ENCODE measurements at places on chromosomes 3 and 15.

GRCh38 chr3:49747792-49748480, 24.2 kb upstream of the GMPPB start:
- no peak overlapping the region for H3K4me3 ChIP-seq
- no peak for DNase-seq
- peaks cover 5% of the 10 kb centered on the region for H3K4me1 ChIP-seq
- no peaks in the 10 kb centered on the region for H3K27me3 ChIP-seq
- H3K36me3 ChIP-seq, result peaks cover 8% of the 10 kb centered on the region

DNA sequence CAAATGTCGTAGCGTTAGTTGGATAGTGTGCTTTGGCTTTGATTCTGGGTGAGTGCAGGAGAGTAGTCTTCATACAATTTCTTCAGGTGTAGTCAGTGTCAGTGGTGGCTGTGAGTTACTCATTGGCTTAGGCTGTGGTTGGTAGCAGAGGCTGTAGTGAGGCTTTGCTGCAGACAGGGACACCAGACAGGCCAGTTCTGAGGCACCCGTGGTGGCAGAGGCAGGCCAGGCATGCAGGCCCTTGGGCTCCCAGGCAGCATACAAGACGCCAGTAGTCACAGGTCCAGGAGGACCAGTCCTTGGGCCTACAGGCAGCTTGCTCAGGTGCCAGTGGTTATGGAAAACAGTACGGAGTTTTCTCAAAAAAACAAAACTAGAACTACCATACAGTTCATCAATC, 61.3 kb downstream of the DMXL2 start:
- H3K27me3 ChIP-seq, result no peaks in the 10 kb centered on the region
- H3K27ac ChIP-seq, result no peak overlapping the region
- no peaks in the 10 kb centered on the region for H3K36me3 ChIP-seq
- no peak overlapping the region for H3K4me3 ChIP-seq

GRCh38 chr3:54982807-54983206, 54.9 kb upstream of the LRTM1 start:
- H3K4me3 ChIP-seq, result no peak overlapping the region
- H3K36me3 ChIP-seq, result no peaks in the 10 kb centered on the region
- H3K27me3 ChIP-seq, result no peaks in the 10 kb centered on the region
- H3K27ac ChIP-seq, result no peak overlapping the region
- DNase-seq, result no peak

- no peak overlapping the region for H3K27ac ChIP-seq
- DNase-seq, result no peak
- H3K4me1 ChIP-seq, result no peaks in the 10 kb centered on the region
- H3K27me3 ChIP-seq, result no peaks in the 10 kb centered on the region
- H3K4me3 ChIP-seq, result no peak overlapping the region
Measured at GRCh38 chr3:55801676-55802075, 314.6 kb upstream of the WNT5A start.

- no peak overlapping the region for H3K4me3 ChIP-seq
- H3K27ac ChIP-seq, result no peak overlapping the region
- DNase-seq, result no peak
- no peaks in the 10 kb centered on the region for H3K27me3 ChIP-seq
- H3K4me1 ChIP-seq, result no peaks in the 10 kb centered on the region
Measured at GRCh38 chr3:105858017-105858416, 10.8 kb downstream of the CBLB start.

DNA sequence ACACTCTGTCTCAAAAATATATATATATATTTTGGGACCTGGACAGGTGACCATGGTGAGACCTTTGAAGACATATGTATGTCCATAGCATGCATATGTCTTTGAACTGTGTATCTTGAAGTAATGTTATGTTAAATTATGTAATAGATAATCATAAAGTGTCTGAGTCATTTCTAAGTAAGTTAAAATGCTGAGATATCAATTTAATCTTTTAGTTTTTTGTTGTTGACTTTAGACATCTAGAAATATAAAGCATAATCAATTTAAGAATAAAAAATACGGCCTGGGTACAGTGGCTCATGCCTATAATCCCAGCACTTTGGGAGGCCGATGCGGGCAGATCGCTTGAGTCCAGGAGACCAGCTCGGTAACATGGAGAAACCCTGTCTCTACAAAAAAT, 12.7 kb upstream of the SETD2 start:
- H3K4me3 ChIP-seq, result no peak overlapping the region
- H3K4me1 ChIP-seq, result no peaks in the 10 kb centered on the region
- H3K36me3 ChIP-seq, result peaks cover 52% of the 10 kb centered on the region
- no peak overlapping the region for H3K27ac ChIP-seq

GRCh38 chr3:119206611-119207511, 33.5 kb downstream of the UPK1B start:
- H3K27me3 ChIP-seq, result no peaks in the 10 kb centered on the region
- no peak overlapping the region for H3K27ac ChIP-seq
- DNase-seq, result no peak

GRCh38 chr3:14461006-14461747, 58.8 kb downstream of the SLC6A6 start:
- H3K4me3 ChIP-seq, result no peak overlapping the region
- no peaks in the 10 kb centered on the region for H3K36me3 ChIP-seq
- H3K27ac ChIP-seq, result no peak overlapping the region
- H3K4me1 ChIP-seq, result peaks cover 10% of the 10 kb centered on the region

DNA sequence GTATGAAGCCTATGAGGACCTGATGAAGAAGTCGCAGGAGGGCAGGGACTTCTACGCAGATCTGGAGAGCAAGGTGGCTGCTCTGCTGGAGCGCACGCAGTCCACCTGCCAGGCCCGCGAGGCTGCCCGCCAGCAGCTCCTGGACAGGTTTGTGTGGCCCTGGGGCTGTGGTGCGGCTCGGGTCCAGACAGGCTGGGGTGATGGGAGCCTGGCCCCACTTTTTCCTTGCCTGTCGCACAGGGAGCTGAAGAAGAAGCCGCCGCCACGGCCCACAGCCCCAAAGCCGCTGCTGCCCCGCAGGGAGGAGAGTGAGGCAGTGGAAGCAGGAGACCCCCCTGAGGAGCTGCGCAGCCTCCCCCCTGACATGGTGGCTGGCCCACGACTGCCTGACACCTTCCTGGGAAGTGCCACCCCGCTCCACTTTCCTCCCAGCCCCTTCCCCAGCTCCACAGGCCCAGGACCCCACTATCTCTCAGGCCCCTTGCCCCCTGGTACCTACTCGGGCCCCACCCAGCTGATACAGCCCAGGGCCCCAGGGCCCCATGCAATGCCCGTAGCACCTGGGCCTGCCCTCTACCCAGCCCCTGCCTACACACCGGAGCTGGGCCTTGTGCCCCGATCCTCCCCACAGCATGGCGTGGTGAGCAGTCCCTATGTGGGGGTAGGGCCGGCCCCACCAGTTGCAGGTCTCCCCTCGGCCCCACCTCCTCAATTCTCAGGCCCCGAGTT, 29.0 kb downstream of the PTPN23 start:
- peaks cover 86% of the 10 kb centered on the region for H3K36me3 ChIP-seq
- no peak overlapping the region for H3K4me3 ChIP-seq
- no peaks in the 10 kb centered on the region for H3K27me3 ChIP-seq

GRCh38 chr3:105152987-105153386, 213.7 kb upstream of the ALCAM start:
- H3K27me3 ChIP-seq, result no peaks in the 10 kb centered on the region
- no peak overlapping the region for H3K4me3 ChIP-seq
- H3K36me3 ChIP-seq, result no peaks in the 10 kb centered on the region
- peaks cover 13% of the 10 kb centered on the region for H3K4me1 ChIP-seq

DNA sequence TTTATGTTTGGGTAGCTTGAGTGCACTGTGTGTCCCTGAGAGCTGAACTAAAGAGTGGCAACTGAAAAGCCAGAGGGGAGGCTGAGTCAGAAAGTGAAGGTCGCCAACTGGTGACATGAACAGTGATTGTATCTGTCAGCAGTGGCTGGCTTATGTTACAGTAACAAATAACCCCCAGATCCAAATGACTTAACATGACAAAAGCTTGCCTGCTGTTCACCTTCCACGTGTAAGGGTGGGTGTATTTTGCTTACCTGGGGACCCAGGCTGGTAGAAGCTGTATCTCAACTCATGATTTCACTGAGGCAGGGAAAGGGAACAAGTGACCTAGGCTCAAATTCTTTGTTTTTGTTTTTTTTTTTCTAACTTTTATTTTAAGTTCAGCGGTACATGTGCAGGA, 147.3 kb downstream of the THSD4 start:
- H3K4me3 ChIP-seq, result no peak overlapping the region
- no peaks in the 10 kb centered on the region for H3K4me1 ChIP-seq
- DNase-seq, result no peak
- H3K27ac ChIP-seq, result no peak overlapping the region
- H3K27me3 ChIP-seq, result no peaks in the 10 kb centered on the region

- no peak overlapping the region for H3K27ac ChIP-seq
- peaks cover 3% of the 10 kb centered on the region for H3K4me1 ChIP-seq
- H3K27me3 ChIP-seq, result no peaks in the 10 kb centered on the region
- peak; percentile 24 for DNase-seq
Measured at GRCh38 chr15:46343196-46343935, 708.5 kb downstream of the SQOR start.
